ENCODE measurements at places on chromosomes 2 and 18.

DNA sequence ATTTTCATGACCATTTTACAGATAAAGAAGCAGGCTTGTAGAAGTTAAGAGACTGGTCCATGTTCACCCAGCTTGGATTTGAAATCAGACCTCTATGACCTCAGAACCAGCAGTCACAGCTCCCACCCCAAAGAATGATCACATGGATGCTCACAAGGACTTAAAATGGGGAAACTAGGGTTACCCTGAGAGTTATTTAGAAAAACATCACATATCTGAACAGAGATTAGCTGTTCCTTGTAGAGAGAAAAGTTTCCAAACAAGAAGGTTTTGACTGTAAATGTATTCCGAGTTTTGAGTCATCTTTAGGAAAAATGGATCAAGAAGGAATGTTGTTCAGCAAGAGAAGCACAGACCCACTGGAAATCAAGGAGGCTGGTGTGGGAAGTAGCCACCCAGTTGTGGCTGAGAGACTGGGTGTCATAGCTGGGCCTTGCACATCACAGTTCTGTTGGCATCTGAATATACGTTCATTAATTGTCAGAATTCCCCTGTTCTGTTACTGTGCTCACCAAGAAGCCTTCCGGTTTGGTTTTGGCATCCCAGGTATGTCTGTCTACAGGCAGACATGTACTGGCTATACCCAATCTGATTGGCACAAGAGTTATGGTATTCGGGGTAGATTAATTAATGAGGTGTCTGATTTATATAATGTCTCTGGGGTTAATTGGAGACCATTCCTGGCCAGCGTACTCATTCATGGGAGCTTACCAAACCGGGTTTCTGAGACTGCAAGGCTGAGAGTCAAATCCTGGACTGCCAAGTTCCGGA, 371.8 kb upstream of the SLC14A2 start:
- no peak for DNase-seq

- peak; percentile 0 for DNase-seq
Measured at GRCh38 chr2:129233166-129233565, 746.3 kb upstream of the RAB6C start.

DNA sequence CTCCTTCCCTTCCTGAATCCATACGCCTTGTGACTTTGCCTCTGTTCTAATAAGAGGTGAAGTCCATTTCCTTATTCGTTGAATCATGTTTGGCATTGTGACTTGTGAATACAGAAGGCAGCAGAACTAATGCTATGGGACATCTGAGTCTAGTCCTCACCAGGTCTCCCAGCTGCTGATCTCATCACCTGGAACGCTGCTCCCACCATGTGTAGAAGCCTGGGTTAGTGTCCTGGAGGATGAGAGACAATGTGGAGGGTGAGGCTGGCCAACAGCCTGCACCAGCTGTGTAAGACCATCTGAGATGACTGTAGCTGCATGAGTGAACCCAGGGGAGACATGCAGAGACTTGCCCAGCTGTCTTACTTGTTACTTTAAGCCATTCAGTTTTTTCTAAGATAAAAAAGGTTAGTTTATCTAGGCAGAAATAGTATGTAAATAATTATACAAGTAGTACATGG, 3.5 kb upstream of the HAAO start:
- peak; percentile 15 for DNase-seq

GRCh38 chr2:40256008-40256407, 195.9 kb downstream of the SLC8A1 start:
- DNase-seq: no peak

- no peak for DNase-seq
Measured at GRCh38 chr2:236946871-236947270, 138.8 kb upstream of the COPS8 start.

DNA sequence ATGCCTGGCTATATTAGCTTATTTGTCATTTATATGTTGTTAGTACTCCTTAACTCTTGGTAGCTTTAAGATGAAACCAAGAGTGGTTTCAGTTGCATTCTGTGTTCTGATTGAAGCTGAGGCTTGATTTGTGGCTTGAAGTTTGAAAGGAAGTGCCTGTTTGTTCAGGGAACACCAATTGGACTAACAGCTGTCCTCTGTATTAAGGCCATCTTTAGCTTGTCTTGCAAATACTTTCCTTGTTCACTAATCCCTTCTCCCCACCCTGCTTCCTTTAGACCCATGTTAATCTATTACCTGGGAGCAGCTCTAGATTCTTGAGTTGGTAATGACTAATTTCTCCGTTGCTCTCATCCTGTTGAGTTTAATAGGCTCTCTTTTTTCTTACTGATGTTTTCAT, 13.4 kb downstream of the ITGA6 start:
- peak; percentile 37 for DNase-seq

DNA sequence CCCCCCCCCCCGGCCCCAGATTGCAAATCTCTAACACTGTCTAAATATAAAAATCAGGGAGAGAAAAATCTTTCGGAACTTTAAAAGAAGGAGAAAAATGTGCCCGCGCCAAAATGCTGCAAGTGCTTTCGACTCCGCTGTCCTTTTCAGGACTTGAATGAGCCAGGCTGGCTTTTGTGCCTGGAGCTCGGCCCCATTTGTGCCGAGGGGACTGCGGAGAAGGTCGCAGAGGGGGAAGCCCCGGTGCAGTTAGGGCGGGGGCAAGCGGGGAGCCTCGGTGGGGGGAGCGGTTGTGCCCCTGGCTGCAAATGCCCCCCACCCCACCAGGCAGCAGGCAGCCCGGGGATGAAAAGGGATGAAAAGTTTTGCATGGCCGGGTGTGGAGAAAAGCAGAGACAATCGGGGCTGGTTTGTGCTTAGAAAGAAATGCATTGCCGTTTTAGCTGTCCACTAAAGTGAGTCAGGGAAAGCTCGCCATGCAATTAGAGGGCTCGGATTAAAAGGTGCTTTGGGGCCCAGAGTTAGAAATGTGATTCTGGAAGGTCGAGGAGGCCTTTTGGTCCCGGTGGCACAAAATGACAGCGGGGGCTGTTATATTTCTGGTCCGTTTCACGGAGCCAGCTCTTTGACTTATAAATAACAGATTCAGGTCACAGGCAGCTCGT, 1.6 kb downstream of the INHBB start:
- peak; percentile 40 for DNase-seq

- DNase-seq: no peak
Measured at GRCh38 chr2:234998404-234999211, 46.8 kb downstream of the SH3BP4 start.

- DNase-seq: no peak
Measured at GRCh38 chr2:181152701-181153100, 172.3 kb downstream of the UBE2E3 start.

- DNase-seq: peak; percentile 80
Measured at GRCh38 chr2:209425471-209426071, 1.7 kb downstream of the MAP2 start.

DNA sequence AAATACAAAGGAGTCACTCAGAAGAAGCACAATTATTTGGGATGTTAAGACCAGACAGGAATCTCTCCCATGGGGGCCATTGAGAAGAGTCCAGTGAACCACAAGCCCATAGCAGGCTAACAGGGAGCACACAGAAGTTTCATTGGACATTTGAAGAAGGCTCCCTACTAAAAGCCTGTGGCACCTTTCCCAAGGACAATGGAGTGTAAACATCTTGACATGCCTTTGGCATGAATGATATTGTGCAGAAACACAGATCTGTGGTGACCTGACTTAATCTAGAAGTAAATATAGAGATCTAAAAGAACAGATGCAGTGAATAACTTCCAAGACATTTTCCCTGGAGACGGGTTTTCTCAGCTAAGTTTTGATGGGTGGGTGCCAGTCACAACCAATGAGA, 221.5 kb downstream of the EPHA4 start:
- DNase-seq: no peak

- peak; percentile 61 for DNase-seq
Measured at GRCh38 chr2:225122583-225123486, 80.6 kb upstream of the DOCK10 start.

DNA sequence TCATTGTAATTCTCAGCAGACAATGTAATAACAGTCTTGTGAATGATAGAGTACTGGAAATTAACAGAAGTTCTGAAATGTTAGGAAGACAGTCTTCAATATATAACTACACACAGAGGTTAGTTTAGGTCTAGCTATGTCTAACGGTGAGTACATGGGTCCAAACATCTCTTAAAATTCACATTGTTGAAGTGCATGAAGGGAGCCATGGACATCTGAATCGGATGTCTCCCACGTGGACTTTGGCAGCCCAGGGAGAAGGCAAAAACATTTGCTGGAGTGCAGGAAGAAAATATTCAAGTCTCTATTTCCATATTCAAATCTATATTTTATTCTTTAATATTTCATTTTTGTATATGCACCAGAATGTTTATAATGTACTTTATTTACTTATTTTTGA, 34.8 kb downstream of the CACNB4 start:
- no peak for DNase-seq

- DNase-seq: peak; percentile 94
Measured at GRCh38 chr2:209501579-209501978, 77.7 kb downstream of the MAP2 start.

DNA sequence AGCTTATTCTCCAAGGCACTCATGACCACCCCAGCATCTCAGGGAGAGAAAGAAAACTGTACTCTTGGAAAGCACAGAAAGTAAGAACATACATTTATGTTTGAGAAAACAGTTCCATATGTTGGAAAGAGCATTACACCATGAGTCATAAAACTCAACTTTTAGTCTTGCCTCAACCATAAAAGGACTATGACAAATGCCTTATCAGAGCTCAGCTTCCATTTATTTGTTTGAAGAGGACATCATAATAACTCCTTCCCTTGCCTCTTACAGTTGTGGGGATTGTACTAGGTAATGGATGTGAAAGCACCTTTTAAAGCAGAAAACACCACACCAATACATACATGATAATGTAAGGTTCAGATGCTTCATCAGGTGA, 370.8 kb downstream of the LNPK start:
- DNase-seq: peak; percentile 35

- DNase-seq: peak; percentile 94
Measured at GRCh38 chr2:237669628-237670392, 42.4 kb downstream of the LRRFIP1 start.

DNA sequence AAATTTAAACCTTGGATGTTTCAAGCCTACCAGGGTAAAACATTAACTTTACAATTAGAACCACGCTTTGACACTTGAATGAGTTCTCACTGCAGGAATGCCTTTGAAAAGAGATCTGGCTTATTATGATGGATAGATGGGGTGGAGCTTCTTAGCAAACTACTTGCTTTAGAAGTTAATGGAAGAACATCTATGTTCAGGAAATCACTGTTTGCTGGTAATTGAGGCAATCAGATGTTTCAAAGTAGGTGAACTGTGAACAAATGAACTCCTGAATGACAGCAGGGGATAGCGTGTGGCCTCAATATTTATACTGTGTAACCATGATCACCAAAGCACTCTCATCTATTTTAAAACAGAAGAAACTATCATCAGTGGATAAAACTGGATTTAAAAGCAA, 383.6 kb downstream of the PIK3C3 start:
- DNase-seq: peak; percentile 90

DNA sequence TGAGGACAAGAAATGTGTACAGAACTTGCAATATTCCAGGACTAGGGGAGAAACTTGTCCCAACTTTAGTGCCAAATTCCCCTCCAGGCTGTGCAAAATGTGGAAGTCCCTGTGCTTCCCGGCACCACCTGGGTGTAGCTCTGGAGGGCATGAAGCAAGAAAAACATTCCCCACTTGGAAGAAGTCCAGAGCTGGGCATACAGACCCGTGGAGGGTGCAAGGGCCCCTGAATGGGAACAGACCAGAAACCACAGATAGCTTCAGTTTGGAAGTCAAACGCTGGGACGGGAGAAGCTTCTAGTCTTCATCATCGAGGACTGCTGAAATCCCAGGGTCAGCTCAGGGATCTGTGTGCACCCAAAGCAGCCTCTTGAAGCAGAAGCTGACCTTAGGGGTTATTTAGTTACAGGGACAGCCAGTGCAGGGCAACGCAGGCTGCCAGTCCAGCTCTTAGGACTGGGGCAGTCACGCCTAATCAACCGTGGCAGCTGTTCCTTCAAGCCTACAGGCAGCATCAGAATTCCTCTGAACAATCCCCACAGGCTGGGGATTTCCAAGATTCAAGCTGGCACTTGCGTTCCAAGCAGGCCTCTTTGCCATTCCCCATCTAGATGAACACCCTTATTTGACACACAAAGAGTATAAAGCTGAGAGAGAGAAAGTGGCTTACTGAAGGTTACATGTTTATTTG, 269.4 kb downstream of the LOXHD1 start:
- peak; percentile 45 for DNase-seq

GRCh38 chr2:205590759-205591158, 91.5 kb upstream of the NRP2 start:
- peak; percentile 35 for DNase-seq

GRCh38 chr2:18169121-18169892, 290.8 kb downstream of the KCNS3 start:
- DNase-seq: no peak

DNA sequence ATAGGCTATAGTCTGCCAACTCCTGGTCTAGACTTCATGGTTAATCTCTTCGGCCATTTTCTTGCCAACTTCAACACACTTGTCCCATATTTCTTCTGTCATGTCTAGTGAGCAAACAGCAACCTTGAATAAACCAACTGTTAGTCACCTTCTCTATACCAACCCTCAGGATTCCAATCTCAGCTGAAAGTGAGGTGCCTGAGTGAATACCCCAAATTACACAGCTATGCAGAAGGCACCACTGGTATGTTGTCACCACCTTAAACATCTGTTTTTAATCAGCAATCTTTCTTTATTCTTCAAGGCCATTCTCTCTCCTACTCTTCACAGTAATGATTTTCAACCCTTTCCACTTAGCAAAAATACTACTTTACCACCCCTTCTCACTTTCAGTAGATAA, 39.3 kb downstream of the THOC1 start:
- DNase-seq: no peak
